ENCODE measurements at places on chromosomes 1 and 21.

- DNase-seq, result no peak
Observed at GRCh38 chr1:21763694-21764419, 19.1 kb downstream of the USP48 start.

DNA sequence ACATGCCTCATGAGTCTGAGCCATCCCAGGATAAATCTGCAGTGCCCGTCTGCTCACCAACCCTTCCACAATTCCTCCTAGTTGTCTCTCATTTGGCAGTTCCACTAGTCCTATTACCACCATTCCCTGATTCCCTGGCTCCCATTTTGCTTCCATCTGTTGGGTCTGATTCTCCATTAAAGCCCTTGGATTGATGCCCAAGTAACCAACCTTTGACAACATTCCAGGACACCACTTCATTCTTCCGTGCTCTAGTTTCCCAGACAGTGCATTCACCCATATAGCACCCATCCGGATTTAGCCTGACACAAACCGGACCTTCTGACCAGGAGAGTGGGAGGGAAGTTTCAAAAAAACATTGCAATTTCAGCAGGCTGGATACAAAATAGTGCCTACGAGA, 189.4 kb upstream of the PALMD start:
- DNase-seq, result no peak

- no peak for DNase-seq
Observed at GRCh38 chr1:32350785-32351398, 11.4 kb downstream of the FAM229A start.

DNA sequence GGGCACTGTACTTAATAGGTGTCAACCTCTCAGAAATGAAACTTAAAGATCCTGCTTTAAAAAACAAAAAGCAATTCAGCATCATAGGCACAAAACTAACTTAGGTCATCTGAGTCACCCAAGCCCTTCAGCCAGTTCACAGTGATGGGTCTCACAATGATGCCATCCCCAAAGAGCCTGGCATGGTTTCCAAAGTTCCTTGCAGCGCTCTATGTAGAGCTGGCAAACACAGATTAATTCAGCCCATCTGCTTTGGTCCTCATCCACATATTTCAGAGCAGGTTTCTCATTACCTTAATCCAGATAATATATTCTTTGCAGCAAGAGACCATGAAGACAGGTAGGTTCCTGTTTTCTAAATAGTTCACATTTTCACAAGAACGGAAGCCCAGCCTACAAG, 14.6 kb upstream of the PLA2G2C start:
- no peak for DNase-seq

- no peak for DNase-seq
Observed at GRCh38 chr1:236018885-236019453, 45.9 kb downstream of the NID1 start.

GRCh38 chr21:45618846-45619485, 24.6 kb upstream of the PCBP3 start:
- no peak for DNase-seq

- DNase-seq, result no peak
Observed at GRCh38 chr1:8739377-8739776, 78.1 kb downstream of the RERE start.

DNA sequence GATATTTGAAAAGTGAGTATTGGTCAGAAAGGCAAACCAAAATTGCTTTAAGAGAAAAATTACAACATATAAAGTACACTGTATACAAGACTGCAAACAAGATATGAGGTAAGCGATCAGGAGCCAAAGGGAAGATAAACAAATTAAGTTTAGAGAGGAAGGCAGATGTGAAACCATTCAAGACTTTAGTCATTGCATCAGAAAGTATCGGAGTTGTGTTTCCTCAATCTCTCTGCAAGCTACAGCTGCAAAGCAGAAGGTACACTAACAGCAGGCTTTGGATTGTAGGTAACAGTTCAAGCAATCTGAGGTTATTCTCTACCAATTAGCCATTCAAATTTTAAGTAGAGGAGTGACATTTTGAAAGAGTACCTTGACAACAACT, 21.3 kb upstream of the TLCD4 start:
- DNase-seq, result no peak

DNA sequence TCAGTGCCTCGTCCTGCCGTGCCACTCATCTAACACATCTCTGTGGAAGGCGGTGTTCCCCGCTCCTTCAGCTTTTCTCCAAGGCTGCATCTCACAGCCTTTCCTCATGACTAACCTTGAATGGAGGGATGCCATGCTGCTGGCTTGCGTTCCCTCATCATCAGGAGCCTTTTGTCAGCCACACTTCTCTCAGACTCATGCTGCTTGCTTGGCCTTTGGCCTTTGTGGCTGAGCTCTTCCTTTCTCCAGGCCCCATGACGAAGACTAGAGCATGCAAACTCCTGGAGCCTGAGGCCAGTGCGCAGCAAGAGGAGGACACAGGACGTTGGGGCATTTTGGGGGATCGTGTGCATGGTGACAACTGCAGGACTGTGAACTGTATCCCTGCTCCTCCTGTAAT, 70.8 kb downstream of the SYT2 start:
- DNase-seq, result no peak

GRCh38 chr1:230573658-230574057, 68.6 kb upstream of the COG2 start:
- DNase-seq, result no peak

- DNase-seq, result no peak
Observed at GRCh38 chr1:228274452-228275178, 66.8 kb downstream of the OBSCN start.

GRCh38 chr1:156430303-156430702, 61.3 kb downstream of the RHBG start:
- DNase-seq, result no peak

DNA sequence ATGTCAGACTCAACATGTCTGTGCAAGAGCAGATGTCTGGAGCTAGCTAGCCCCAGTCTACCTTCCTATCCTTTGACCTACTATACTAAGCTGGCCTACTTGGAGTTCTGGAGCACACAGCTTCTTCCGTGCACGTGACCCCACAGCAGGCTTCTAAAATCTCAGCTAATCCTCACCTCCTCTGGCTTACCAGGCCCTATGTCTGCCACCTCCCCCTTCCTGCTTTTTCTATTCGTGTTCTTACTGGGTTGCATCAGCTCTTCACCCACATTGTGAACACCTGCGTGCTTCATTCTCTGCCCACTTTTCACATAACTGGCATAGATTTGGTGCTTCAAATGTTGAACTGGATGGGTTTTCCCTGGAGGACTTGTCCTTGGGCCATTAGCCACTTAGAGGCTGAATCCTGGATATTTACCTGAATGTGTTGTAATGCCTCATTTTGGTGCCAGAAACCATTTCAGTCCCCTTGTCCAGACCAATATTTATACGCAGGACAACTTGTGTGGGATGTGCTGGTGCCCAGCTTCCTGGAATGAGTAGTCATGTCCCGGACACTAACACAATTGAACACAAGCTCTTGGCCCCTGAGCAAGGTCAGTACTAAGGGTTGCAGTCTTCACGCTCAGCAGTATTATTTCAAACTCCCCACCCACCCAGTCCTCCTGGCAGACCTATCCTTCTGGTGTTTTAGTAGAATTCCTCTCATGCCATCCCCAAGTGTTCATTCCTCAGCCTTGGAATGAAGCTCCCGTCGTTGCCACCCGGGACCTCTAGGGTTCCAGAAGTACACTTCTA, 24.0 kb downstream of the TENT5C start:
- no peak for DNase-seq

DNA sequence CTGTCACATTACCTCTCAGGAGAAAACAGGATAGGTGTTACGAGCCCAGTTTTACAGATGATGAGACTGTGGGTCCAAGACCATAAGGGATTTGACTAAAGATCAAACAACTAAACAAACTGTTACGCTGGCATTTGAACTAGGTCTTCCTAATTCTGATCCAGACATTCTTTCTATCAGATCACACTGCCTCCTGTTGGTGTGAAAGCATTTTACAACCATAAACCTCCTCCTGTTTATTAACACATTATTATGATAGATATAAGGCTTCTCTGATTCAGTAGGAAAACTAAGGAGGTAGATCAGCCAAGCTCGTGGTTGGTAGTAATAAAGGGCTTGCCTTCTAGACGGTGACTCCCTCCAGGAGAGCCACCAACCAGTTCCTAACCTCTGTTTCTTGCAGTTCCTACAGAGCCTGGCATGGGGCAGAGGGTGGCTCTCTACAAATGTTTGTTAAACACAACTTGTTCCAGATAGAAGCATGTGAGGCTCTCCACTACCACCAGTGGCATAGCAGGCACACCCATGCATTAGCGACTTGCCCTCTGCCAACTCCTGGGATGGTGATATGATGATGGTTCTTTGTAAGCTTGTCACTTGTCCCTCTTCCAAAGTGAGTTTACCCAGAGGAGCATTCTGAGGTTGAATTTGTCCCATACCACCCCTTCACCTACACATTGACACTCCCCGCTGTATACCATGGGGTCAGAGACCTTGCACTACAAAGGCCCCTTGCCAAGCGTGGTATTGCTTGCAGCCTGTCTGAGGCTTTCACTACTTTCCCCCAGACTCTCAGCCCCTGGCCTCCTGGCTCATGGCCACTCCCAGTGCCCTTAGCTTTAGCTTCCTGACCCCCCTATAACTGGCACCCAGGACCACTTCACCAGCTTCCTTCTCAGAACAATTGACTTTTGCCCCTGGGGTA, 96.4 kb upstream of the HOOK1 start:
- DNase-seq, result no peak

GRCh38 chr1:94422115-94422820, 4.1 kb downstream of the ABCD3 start:
- no peak for DNase-seq

DNA sequence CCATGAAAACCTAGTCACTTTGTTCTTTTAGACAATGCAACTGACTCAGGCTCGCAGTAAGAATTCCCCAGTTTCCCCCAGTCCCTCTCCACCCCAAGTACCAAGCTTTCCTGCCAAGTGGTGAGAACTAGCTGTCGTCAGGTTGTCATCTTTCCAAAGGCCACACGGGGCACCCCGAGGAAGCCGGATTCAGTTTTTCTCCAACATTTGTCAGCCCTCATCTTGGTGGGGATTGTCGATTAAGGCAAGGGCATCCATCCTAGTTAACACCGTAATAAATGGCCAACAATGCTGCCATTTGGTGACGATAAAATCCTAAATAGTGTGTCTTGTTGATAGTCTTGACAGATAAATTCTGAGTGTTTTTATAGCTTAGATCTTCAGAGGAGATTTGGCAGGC, 55.9 kb upstream of the PROX1 start:
- no peak for DNase-seq

- DNase-seq, result no peak
Observed at GRCh38 chr1:82299656-82300055, 498.9 kb downstream of the ADGRL2 start.
